ENCODE measurements at places on chromosomes 2 and 18.

DNA sequence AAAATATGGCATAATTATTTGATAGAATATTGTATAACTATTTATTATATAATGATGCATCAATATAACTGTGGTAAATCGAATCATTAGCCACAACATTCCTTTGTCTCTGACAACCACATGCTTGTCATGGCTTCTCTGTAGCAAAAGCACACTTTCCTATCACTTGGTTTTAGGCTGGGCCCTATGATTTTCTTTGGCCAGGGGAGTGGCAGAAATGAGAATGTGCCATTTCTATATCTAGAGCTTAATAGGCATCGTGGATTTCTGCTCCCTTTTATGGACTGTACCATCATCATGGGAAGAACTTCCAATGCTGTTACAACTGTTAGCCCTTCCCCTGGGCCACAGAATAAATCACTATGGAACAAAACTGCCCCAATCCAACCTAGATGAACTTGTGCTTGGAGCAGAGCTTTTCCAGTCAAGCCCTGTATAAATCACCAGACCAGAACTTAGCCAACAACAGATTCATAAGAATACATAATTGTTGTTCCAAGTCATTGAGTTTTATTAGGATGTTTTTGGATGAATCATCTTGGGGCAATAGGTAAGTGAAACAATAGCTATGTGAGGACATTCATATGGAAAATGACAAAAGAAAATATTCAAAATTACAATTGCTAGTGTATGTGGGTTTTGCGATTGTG, 715.8 kb downstream of the ERBB4 start:
- DNase-seq: no peak

- DNase-seq: no peak
Observed at GRCh38 chr2:160731856-160732255, 238.2 kb upstream of the RBMS1 start.

DNA sequence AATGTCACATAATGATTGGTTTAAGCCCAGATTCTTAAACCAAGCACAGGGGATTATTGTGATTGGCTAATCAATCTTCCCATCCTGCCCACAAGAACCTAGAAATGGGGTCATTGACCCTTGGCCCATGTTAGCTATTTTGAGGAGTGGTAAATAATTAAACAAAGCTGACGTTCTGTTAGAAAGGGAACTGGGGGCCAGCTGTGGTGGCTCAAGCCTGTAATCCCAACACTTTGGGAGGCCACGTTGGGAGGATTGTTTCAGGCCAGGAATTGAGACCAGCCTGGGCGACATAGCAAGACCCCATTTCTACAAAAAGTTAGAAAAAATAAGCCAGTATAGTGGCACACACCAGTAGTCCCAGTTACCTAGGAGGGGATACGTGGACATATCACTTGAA, 37.8 kb upstream of the PTPN4 start:
- no peak for DNase-seq

- DNase-seq: no peak
Observed at GRCh38 chr2:101190747-101191516, 39.8 kb upstream of the TBC1D8 start.

DNA sequence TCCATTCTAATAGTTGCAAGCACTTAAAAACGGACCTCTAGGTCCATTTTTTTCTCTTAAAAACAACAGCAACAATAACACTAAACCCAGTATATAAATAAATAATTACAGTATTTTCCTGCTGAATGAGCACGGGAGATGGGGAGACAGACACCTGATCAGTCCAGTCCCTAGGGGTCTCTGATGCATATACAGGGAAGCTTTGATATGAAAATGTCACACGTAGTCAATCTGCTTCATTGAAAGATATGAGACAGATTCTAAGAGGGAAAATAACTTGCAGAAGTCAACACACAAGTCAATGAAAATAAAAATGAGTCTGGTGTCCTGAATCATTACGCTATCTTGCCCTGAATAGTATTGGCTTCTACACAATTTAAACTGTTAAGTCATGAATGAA, 523.3 kb upstream of the SLC8A1 start:
- no peak for DNase-seq

- no peak for DNase-seq
Observed at GRCh38 chr2:237996021-237996593, 29.3 kb downstream of the UBE2F start.

DNA sequence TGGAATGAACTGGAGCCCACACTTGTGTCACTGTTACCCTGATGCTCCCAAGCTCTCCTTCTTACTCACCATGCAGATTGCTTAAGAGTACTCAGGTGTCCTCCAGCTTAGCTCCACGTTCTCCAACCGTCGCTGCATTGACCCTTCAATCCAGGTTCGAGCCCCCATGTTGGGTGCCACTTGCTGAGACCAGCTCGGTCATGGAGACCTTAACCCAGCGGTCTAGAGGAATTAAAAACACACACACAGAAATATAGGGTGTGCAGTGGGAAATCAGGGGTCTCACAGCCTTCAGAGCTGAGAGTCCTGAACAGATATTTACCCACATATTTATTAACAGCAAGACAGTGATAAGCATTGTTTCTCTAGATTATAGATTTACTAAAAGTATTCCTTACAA, 229.1 kb upstream of the APCDD1 start:
- DNase-seq: no peak

DNA sequence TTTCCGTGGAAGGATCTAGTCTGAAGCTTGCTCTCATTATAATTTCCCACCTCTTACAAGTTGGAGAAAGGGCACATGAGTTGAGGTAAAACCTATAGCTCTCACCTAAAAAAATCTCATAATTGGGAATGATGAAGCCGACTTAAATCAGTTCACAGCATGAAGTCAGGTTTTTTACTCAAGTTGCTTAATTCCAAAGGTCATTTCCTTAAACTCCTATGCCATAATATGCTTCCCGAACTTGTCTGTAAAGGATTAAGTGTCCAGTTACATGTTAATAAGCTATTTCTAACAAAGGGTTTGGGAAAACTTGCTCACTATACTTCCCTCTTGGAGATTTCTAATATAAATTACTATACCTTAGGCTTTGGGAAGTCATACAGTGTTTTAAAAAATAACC, 481.2 kb downstream of the NUP35 start:
- no peak for DNase-seq

GRCh38 chr2:163662141-163662780, 73.5 kb downstream of the FIGN start:
- no peak for DNase-seq

DNA sequence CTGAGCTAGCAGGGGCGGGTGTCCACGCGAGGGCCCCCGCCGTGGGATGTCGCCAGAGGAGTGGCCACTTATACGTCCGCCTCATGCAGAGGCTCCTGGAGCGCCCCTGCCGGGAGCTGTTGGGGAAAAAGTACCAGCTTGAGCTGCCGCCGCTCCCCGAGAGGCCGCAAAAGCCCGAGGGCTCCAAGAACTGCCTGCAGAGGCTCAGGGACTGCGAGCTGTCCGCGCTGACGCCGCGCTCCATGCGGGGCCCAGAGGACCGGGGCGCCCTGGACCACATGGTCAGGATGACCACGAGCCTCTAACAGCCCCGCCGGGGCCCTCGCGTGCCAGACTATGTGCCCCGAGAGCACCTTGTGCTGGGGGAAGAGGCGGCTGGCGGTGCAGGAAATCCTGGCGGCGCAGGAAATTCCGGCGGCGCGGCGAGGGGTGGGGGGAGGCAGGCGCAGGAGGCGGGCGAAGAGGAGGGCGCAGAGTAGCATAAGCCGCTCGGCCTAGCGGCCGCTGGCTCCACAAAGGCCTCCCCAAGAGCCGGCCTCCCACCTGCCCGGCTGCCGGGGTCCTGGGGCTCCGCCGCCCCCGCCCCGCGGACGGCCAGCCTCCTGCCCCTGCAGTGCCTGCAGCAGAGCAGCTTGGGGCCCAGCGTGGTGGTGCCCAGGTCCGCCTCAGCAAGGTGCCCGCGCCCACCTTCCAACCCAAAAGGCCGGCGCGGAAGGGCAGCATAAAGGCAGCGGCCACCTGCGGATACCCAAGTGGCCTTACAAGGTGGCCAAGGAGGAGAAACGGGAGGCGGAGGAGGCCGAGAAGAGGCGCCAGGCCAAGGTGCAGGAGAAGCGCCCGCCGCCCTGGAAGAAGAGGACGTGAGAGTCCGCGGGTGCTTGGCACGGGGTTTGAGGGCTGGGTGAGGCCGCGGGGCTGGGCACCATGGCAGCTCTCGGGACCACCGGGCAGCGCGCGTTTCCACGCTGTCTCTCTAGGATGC, 42.1 kb upstream of the TRIM43B start:
- DNase-seq: peak; percentile 46

DNA sequence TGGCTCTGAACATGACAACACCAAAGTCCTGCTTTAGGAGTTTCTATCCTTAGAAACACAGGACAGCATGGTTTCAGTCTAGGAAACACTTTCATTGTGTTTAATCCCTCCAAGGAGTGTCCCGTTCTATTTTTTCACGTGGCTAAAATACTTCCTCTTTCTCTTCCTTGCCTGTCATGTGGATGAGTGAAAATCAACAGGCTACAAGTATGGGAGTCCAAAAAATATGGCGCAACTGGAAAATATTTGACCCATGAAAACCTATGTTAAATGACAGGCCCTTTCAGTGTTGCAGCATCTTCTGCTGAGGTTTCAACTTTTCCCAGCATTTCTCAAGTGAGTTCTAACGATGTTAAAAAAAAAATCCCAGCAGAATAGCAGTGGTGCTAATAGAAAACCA, 146.3 kb downstream of the LAMA3 start:
- DNase-seq: no peak

GRCh38 chr2:84301717-84302116, 157.4 kb downstream of the SUCLG1 start:
- DNase-seq: no peak

GRCh38 chr18:46588971-46589660, 67.9 kb downstream of the LOXHD1 start:
- DNase-seq: no peak
